ENCODE measurements at places on chromosomes 6 and 20.

DNA sequence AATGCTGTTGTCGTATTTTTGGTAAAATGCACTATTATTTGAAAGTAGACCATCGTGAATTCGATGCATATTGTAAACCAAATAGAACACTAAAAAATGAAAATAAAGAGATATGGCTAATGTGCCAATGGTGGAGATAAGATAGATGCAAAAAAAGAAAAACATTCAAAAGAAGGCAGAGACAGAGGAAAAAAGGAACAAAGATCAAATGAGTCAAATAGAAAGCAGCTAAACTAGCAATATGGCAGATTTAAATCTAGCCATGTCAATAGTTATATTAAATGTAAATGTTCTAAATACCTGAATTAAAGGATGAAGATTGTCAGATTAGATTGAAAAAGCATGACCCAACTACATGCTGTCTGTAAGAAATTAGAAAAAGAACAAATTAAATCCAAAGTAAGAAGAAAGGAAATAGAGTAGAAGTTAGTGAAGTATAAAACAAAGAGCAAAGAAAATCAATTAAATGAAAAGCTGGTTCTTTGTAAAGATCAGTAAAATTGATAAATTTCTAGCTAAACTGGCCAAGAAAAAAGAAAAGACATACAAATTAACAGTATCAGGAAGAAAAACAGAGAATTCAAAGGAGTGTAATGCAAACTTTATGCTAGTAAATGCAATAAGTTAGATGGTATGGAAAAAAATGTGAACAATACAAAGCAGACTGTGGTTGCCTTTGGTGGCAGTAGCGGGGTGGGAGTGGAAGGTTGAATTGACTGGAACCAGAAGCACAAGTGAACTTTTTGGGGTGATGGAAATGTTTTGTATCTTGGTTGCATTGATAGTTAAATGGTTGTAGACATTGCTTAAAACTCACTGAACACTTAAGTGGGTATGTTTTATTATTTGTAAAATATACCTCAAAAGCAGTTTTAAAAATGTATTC lies 44.8 kb downstream of the PTPN1 start:
- DNase-seq, result no peak

GRCh38 chr20:9220874-9221547 lies 152.1 kb downstream of the PLCB4 start:
- DNase-seq, result no peak

GRCh38 chr20:7723284-7723683 lies 217.0 kb downstream of the HAO1 start:
- no peak for DNase-seq

- no peak for DNase-seq
These were observed 190.6 kb downstream of the DHX35 start for GRCh38 chr20:39152742-39153141.

- DNase-seq, result peak; percentile 77
These were observed 244.6 kb downstream of the HAO1 start for GRCh38 chr20:7695635-7696034.

GRCh38 chr6:41565701-41566100 lies 19.5 kb downstream of the FOXP4 start:
- DNase-seq, result no peak

GRCh38 chr6:127972815-127973214 lies 72.0 kb upstream of the THEMIS start:
- DNase-seq, result no peak

All from retinal pigment epithelial cell (primary cell).